Foreskin keratinocyte (primary cell): ENCODE measurements at places on chromosomes 3 and 15. TPM values are rescaled to one million over a fixed set of nuclear protein-coding genes. Genes with fewer than 3 reads are reported as not detected.

The DAPK2 gene
- 1.5 and 2.5 TPM in 2 replicates for polyA plus RNA-seq

The SEMA3G gene
- polyA plus RNA-seq: 0.06 and 0.11 TPM in 2 replicates

The CD200 gene
- polyA plus RNA-seq: 0.03 and 0.12 TPM in 2 replicates

The SETD5 gene
- polyA plus RNA-seq: 8.9 and 11.5 TPM in 2 replicates

The ADCY5 gene
- 0.01 TPM in 1 of 2 replicates, not detected in the other for polyA plus RNA-seq

The KBTBD8 gene
- polyA plus RNA-seq: 0.75 and 1.0 TPM in 2 replicates

The AMIGO3 gene
- 0.32 and 0.34 TPM in 2 replicates for polyA plus RNA-seq

The EIF4E3 gene
- polyA plus RNA-seq: 1.3 and 1.7 TPM in 2 replicates

The HIGD2B gene
- not detected in 2 replicates for polyA plus RNA-seq
